ENCODE measurements at places on chromosomes 5 and 9.

DNA sequence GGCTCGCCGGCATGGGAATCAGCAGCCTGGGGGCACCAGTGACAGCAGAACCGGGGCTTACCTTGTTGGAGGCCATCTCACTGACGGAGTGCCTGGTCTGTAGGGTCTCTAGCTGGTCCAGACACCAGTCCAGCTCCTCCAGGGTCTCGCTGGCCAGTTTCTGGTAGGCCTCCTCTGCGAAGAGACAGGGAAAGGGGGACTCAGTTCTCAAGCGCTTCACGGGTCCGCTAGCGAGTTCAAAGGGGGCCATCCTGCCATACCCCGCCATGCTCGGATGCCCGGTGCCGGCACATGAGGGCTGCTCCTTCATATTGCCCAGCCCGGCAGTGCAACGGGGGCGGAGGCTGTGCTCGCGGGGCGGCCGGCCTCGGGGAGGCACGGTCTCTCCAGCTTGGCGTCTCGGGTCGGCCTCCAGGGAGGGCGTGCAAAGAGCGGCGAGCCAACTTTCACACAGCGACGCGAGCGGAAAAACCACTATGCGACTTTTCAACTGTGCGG lies 456.0 kb downstream of the RAB3C start:
- DNase-seq, result no peak

GRCh38 chr5:110361471-110361870 lies 365.0 kb downstream of the TMEM232 start:
- no peak for DNase-seq

- no peak for DNase-seq
Measured at GRCh38 chr9:19728101-19728500, 60.7 kb downstream of the SLC24A2 start.

DNA sequence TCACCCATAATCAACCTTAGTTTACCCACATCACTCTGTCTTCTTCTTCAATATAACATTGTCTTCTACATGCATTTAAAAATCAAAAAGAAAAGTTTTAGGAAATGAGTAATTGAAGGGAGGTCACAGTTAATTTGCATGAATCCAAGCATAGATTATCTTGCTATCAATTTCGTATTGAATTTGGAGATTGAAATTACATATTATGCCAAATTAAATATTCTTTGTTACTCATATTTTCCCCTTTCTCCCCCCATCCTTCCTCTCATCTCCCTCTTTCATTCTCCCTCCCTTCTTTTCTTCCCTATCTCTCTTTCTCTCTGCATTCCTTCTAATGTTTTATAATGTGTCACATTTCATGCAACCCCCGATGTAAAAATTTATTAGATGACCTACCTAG lies 303.3 kb downstream of the FBXL7 start:
- DNase-seq, result no peak

DNA sequence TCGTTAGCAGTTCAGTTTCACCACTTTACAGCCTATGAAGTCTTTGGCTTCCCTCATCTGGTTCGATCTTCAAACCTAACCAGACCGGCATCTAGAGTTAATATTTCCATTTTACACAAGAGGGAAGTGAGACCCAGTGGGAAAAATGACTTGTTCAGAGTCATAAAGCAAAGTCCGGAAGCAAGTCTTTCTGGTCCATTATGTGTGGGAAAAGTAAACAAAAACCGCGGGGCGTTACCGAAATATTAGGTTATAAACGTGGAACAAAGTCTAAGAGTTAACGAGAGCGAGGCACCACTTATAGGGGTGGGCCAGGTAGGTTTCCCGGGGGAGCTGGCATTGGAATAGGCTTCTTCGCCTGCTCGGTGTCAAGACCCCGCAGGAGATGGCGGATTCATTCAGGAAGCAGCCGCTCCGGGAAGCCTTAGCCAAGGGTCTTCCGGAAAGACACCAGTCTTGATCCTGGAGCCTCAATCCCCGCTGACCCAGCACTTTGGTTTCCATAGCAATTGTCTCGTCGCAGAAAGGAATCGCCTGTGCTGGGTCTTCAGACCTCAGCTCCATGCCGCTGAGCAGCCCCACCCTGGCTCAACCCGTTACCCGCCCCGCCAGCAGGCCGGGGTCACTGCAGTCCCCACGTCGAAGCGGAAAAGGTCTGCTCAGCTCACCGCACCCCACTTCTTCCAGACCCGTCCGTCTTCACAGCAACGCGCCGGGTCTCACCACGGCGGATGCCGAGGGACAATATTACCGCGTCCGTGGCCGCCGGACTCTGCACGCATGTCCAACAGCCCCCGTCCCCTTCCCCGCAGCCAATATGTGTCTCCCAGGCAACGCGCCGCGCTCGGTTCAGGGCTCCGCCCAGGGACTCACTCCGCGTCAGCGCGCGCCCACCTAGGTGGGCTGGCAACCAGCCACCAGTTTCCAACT lies at the start of gene C5orf52:
Gene C5orf52 (plus strand): TSS at position 872 of the 930 bp plus-strand sequence. CDS start 82 bp downstream, outside the sequence.
- no peak for DNase-seq

DNA sequence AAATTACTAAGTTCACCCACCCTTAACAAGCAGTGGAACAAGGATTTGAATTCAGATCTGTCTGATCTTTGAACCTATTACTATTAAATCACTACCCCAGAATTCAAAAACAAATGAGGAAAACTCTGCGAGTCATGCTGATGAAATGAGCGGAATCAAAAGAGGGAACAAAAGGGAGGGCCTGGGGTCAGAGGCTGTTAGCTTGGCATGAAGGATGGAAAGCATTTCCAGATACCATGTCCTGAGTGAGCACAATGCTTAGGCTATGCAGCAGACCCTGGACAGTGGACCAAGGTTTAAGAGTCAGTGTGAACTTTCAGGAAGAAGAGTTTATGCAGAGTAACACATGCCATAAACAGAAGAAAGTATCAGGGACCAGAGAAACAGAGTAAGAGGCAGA lies 30.5 kb downstream of the GRIA1 start:
- no peak for DNase-seq

GRCh38 chr5:19047277-19047676 lies 940.7 kb downstream of the CDH18 start:
- no peak for DNase-seq

GRCh38 chr5:39205550-39205949 lies 13.8 kb downstream of the FYB1 start:
- DNase-seq, result no peak

DNA sequence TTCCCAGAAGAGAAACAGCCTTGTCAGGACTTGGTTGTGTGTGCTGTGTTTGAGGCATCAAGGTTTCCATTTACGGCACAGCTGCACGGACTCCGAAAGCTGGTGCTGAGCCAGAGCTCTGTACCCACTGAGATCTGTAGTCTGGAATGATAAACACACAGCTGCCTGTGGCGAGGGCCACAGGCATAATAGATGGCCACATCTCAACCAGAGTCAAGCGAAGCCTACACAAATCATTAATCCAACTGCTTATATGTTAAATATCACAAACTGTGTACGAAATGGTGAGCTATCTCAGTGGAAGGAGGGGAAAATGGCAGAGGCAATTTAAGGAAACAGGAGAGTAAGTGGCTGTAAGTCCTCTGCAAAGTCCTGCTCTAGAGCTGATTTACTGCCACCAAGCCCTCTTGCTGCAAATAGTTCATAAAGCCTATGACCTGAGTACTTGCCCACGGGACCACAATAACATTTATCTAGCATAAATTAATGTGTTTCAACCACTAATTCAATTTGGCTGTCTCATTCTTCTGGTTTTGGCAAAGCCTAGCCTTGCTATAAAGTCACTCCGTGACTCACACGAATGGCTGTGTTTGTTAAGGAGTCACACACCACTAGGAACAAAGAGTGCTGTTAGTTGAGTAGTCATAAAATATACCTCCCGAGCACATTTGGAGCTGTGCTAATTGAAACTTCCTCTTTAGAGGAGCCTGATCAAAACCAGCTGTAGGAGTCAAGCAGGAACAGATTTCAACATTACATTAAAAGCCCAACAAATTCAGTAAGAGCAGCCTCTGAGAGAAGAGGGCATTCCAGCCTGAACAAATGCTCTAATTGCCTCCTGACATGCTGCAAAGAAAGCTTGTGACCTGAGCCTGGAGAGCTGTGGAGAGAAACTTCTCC lies 738.6 kb upstream of the ZNF608 start:
- DNase-seq, result no peak

GRCh38 chr5:83096660-83097339 lies 19.5 kb downstream of the XRCC4 start:
- no peak for DNase-seq

DNA sequence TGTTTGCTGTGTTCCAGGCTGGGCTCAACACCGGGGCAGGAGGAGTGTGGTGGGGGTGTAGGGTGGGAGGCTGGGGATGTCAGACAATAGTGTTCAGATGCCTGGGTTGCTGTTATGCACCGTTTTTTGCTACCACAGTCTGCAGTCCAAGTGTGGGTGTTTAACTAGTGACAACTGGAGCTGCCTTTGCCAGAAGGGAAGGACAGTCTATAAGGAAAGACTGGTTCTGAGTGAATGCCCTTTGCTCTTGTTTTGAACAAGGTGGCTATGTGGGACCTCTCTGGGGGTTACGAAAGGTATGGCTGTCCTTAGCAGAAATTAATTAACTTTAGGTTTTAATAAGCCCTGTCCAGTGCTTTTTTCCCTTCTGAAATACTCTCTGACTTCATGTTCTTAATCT lies 118.5 kb upstream of the GNA14 start:
- no peak for DNase-seq

- DNase-seq, result no peak
Measured at GRCh38 chr9:113669522-113670115, 206.1 kb downstream of the RGS3 start.

GRCh38 chr9:131394464-131395156 lies 724 bp downstream of the PRRC2B start:
- DNase-seq, result no peak

GRCh38 chr5:6491196-6491918 lies 42.7 kb downstream of the UBE2QL1 start:
- DNase-seq, result no peak

GRCh38 chr5:133121611-133122150 lies 69.9 kb downstream of the HSPA4 start:
- DNase-seq, result no peak

DNA sequence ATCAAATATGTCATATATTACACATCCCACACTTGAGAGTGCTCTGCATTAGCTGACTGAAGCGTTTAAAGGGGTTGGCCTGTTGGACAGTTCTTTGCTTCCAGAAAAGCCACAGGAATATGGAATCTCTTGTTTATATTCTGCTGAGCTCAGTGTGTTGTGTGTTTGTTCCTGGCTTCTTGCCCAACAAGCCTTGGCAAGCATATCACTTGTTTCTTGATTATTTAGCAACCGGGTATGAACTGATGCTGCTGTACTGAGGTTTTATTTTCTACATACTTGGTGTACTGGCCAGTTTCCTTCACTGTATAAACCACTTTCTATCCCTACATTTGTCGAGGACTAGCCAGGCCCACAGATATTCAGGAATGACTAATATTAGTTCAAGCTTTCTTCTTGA lies 378.9 kb downstream of the KCTD16 start:
- DNase-seq, result no peak

GRCh38 chr5:406041-406440 lies 36.9 kb upstream of the EXOC3 start:
- no peak for DNase-seq

DNA sequence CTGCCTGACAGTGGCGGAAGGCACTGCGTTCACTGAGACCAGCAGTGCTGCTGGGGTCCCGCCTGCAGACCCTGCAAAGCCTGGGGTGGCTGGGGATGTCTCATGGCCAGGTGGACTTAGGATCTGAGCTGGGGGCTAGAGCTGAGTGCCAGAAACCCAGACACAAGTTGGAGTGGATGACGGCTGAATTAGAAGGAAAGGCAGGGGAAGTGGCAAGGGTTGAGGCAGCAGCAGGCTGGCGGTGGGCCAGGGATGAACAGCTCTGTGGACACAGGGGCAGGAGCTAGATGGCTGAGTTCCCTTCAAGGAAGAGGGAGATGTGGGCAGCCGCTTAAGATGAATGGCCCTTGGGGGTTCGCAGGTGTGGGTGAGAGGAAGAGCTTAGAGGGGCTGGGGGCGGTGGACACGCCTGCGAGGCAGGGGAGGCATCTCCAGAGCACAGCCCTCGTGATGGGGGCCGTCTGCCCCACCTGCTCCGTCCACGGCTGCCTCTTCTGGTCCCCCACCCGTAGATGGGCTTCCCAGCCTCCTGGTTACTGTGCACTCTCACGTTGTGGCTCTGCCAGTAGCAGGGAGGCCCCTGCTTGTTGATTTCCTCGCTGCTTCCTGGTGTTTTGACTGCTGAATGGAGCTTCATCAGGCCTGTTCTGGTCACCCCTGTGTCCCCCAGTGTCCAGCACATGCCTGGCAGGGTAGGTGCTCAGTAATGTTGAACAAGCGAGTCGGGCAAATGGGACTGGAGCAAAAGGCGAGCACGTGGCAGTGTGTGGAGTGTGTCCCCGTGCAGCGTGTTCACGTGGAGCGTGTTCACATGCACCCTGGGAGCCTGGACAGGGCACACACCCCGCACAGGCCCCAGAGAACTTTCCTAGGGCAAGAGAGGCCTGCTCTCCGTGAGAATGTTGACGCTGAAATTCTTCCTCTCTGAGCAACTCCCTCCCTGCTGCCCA lies 168.2 kb downstream of the CACNA1B start:
- no peak for DNase-seq

- no peak for DNase-seq
Measured at GRCh38 chr9:108283696-108284095, 572.1 kb downstream of the ACTL7B start.

DNA sequence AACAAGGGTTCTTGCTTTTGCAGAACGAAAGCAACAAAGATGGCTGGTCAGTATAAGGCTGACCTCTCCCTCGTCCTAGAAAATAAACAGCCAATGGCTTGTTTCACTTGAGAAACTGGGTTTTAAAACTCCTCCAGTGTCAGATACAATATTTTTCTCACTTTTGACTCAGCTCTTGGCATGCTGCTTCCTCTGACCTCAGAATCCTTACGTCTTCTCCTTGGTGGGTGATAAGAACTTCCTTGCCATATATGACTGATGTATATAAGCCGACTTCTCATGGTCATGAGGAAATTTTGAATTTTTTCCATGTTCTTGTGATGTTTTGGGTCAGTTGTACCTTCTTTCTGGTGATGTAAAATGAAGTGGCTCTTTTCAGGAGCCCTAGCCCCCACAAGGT lies 3.8 kb downstream of the ZNF618 start:
- no peak for DNase-seq

Data from SIG-M5 (cell line).